ENCODE measurements at places on chromosomes 5 and 9.

- DNase-seq, result no peak
Observed at GRCh38 chr5:55101556-55102276, 730 bp upstream of the GZMA start.

DNA sequence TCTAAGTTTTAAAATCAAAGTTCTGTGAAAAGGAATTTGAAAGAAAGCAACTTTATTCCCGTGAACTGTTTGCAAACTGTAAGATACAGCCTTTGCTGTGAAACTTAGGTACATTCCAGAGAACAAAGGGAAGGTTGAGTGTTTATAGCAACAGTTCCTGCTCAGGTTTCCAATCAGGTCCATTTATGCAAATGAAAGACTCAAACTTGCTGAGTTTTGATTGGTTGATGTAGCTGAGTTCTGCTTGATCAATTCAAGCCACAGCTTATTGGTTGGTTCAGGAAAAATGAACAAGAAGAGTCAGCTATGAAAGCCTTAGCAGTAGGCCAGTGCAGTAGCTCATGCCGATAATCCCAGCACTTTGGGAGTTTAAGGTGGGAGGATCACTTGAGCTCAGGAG lies 37.9 kb downstream of the SLC27A6 start:
- no peak for DNase-seq

DNA sequence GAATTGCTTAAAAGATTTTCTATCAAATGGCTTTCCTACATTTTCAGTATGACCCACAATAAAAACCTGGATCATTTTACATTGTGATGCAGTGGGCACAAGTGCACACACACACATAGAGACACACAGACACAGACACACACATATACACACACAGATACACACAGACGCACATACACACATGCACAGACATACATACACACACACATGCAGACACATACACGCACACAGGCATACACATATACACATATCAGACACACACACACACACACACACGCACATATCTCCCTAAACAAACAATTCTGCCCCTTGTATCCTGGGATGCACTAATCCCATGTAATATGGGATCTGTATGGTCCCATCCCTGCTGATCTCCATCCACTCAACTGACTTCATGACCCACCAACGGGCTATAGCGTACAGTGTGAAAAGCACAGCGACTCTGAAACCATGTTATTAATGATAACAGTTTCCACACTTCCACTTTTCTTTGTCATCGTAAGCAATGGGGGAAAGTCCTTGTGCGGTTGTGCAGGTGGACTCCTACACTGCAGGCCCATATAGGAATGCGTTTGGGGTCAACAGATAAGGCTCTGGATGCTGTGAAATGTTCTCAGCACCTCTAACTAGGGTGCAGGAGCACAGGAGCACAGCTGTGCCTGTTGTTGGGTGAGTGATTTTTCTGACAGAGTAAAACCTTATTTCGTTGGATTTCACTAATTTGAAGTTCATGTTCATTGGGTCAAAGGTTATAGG lies 52.7 kb downstream of the DAP start:
- DNase-seq, result no peak

- DNase-seq, result no peak
Observed at GRCh38 chr5:76808141-76808691, 10.6 kb upstream of the F2RL1 start.

- no peak for DNase-seq
Observed at GRCh38 chr5:43543434-43543833, 13.4 kb downstream of the PAIP1 start.

- DNase-seq, result peak; percentile 14
Observed at GRCh38 chr5:37837414-37838032, 2.3 kb downstream of the GDNF start.

- no peak for DNase-seq
Observed at GRCh38 chr5:1264211-1264610, 30.7 kb downstream of the TERT start.

- no peak for DNase-seq
Observed at GRCh38 chr9:70053864-70054263, 10.2 kb downstream of the MAMDC2 start.

DNA sequence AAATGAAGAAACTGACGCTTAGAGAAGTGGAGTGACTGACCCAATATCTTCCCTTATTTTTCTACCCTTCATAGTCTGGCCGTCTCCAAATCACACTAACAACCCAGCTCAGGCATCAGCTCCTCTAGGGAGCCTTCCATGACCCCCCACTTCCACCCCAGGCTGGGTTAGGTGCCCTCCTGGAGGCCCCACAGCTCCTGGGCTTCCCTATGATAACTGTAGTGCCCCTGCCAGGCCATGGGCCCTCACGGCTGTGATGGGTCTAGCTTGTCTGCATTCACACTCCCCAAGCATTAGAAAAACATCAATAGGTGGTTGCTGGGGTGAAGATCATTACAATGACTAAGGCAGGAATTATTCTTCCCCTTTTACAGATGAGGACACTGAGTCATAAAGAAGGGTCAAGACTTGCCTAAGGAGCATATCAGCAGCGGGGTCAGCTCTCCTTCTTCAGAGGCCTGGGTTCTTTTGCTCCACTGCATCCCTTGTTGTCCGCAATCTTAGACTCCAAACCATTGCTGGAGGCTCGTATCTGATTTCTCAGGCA lies 7.3 kb downstream of the CORO2A start:
- no peak for DNase-seq

Data from activated CD8-positive, alpha-beta memory T cell treated with anti-CD3 and anti-CD28 coated beads for 1 hour (primary cell).